Effector memory CD8-positive, alpha-beta T cell (primary cell): ENCODE measurements at places on chromosomes 13 and 19.

GRCh38 chr19:51690454-51691073, 2.6 kb upstream of the SPACA6 start:
- peak; percentile 58 for DNase-seq

DNA sequence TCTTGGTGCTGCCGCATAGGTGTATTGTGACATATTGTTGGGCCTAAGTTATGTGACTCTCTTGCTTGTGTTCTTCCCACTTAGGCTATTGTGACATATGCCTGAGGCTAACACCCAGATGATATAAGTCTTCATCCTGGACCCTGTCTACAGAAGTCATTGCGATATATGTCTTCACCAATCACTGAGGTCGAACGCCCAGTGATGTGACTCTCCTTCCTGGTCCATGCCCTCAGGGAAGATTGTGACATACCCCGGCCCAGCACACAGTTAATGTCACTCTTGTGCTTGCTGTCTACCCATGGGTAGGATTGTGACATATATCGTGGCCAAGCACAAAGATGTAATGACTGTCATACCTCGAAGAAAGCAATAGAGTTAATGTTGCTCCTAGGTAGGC, 16.9 kb upstream of the ZNF730 start:
- no peak for DNase-seq

DNA sequence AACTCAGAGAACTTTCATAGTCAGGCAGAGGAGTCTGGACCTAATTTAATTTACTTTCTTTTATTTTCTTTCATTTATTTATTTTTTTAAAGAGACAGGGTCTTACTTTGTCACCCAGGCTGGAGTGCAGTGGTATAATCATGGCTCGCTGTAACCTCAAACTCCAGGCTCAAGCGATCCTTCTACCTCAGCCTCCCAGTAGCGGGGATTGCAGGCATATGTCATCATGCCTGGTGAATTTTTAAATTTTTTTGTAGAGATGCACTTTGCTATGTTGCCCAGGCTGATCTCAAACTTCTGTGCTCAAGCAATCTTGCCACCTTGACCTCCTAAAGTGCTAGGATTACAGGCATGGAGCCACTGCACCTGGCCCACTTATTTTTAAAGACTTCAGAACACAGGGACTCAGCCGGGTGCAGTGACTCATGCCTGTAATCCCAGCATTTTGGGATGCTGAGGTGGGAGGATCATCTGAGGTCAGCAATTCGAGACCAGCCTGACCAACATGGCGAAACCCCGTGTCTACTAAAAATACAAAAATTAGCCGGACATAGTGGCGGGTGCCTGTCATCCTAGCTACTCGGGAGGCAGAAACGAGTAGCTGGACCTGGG, 50.6 kb downstream of the KLF5 start:
- no peak for DNase-seq

DNA sequence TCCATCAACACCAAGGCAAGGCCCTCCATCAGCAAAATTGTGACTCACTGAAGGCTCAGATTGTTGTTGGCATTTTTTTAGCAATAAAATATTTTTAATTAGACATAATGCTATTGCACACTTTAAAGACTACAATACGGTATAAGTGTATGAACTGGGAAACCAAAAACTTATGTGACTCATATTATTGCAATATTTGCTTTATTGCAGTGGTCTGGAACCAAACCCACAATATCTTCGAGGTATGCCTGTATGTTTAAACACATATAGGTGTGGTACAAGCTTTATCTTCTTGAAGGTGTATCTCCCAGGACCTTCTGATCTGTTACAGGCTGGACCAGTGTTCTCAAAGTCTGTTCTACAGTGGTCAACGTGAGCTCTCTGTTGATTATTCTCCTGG, 142.3 kb upstream of the FNDC3A start:
- DNase-seq = no peak

DNA sequence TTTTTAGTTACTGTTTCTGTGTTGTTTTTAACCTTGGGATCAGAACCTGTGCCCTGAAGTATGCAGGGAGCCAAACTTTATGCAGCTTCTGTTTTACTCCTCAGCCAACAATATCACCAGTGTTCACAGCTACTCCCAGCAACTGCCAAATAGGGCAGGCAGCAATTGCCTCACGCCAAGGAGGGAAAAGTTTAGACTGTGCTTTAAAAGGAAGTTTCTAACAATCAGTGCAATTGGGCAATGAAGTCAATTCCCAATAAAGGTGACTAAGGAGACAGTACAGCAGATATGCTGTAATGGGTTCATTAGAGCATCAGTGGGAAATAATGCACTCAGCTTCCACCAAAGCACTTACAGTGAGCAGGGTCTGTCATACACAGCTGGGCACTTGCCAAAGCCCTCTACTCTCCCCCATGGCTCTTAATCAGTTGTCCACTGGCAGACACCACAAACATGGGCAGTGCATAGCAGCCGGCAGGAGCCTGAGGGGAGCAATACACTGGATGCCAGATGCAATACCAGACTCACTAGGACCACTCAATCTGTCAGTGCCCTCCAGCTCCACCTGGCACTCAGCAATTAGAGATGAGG, 19.3 kb downstream of the ENOX1 start:
- no peak for DNase-seq

DNA sequence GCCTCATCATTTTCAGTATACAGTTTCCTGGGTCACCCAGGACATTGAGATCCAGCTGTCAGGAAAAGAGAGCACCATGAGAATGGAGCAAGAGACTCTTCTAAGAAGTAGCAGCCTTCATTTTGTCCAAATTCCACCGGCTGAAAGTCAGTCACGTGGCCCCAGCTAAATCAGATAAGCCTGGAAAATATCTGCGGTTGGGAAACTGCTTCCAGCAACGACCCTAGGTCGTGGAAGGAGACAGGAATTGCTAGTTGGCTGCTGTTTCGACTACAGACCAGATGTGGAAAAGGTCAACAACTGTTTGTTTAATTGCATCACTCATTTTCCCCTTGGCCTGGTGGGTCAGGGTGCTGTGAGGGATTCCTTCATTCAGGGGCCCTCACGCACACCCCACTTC, 107.0 kb downstream of the ZNF536 start:
- no peak for DNase-seq

GRCh38 chr19:57830071-57830602, at the start of gene ZNF587B:
TSS of gene ZNF587B (plus strand) at chr19:57830299. CDS start at chr19:57830529, 230 bp downstream.
- no peak for DNase-seq

DNA sequence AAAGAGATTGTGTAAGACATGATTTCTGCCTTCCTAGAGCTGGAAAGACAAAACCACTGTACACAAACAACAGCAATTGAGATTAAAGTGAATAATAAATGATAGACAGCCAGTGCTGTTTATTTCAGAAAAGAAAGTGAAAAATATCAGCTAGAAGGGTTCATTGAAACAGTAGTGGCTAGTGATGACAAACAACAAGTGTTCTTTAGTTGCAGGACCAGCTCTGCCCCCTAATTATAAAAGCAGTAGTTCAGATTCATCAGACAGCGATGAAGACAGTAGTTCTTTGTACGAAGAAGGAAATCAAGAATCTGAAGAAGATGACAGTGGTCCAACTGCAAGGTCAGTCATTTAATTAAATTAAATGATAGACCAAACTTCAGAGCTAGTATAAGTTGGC, 14.8 kb downstream of the GPALPP1 start:
- DNase-seq = no peak

- no peak for DNase-seq
These were observed 3.2 kb downstream of the OXGR1 start for GRCh38 chr13:96991072-96991471.

DNA sequence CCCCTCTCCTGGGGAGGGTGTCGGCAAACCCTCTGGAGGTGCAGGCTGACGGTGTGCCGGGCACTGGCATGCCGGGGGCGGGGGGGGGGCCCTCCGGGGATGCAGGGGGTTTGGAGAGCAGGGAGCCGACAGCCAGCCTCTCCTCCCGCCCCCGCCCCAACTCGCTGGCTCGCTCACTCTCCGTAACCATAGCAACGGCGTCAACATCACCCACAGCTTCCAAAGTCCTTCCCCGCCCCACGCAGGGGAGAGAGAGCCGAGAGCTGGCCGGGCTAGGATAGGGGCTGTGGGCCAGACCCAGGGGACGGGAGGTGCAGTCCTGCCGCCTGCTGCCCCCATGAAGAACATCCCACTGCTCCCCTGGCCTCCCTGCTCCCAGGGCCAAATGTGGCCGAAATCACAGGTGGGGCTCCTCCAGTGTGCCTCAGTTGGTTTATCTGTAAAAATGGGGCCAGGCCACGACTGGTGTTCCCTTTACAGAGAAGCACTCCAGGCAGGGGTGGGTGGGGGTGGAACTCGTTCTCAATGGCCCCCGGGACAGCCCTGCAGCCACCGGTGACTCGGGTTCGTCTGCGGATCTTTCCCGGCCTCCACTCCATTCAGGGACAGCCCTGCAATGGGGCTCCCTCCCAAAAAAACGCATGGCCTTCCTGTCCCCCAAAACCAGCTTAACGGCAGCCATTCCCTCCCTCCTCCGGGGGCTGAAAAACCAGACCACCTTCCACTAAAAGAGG, 3.2 kb downstream of the KLF16 start:
- DNase-seq = no peak

GRCh38 chr13:41064493-41064892, 3.2 kb downstream of the WBP4 start:
- no peak for DNase-seq
